NCI-H1417 (cell line): ENCODE measurements at places on chromosomes 7 and 10.

GRCh38 chr7:10707519-10707918, 266.2 kb upstream of the PHF14 start:
- DNase-seq, result no peak

GRCh38 chr7:32901629-32902028, 10.1 kb upstream of the KBTBD2 start:
- no peak for DNase-seq

GRCh38 chr7:103679151-103680132, 233.4 kb upstream of the SLC26A5 start:
- no peak for DNase-seq

DNA sequence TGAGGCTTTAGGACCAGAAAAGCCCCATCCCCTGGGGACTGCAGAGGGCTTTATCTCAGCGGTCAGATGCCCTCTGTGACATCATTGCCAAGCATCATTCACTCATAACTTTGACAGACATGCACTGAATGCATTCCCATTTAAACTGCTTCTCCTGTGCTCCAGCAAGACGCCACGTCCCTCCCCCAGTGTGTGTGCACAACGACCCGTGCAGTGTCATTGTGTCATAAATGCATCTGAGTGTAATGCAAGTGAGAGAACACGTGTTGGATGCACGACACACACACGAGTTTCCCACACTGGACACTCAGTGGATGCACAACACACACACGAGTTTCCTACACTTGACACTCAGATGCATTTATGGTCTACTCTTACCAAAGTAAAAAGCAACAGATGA, 337.9 kb downstream of the PTPRN2 start:
- no peak for DNase-seq

GRCh38 chr7:159105832-159106811, 38.5 kb downstream of the VIPR2 start:
- DNase-seq, result no peak

DNA sequence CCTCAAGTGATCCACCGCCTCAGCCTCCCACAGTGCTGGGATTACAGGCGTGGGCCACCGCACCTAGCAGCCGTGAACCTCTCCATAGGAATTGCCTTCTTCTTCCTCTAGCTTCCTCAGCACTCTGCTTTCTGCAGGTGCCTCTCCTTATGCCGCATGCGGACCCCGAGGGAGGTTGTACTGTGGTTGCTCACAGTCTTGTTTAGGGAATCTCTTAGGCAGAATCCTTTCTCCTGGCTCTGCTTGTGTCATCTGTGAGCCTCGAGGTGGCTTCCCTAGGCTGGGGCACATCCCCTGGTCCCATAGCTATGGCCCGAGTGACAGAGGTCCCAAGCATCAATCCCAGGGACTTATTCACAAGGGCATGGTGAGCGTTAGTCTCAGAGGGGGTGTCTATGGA, 33.2 kb upstream of the GIMAP8 start:
- no peak for DNase-seq

DNA sequence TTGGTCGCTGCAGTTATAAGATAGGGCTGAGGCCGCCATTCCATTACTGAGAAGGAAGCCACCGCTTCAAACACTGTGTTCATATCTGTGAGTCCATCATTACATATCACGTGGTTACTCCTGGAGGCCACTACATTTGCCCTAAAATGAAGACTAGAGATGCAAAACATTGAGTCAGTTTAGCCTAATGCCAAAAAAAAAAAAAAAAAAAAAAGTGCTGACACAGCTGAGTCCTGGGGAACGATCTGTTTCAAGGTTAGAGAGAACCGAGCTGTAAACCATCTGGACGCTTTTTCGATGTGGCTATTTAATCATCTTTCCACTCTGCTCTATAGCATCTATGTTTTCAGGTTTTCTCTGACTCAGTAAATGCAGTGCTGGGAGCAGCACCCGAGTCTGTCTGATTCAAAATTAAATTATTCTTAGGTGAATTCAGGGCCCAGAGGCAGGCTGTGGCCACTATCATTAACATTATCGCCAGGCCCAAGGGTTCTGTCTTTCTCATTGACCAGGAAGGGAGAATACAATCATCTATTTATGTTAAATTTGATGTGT, 449.1 kb downstream of the PAXIP1 start:
- no peak for DNase-seq

- DNase-seq, result no peak
Measured at GRCh38 chr10:50540069-50540825, 83.5 kb downstream of the SGMS1 start.

DNA sequence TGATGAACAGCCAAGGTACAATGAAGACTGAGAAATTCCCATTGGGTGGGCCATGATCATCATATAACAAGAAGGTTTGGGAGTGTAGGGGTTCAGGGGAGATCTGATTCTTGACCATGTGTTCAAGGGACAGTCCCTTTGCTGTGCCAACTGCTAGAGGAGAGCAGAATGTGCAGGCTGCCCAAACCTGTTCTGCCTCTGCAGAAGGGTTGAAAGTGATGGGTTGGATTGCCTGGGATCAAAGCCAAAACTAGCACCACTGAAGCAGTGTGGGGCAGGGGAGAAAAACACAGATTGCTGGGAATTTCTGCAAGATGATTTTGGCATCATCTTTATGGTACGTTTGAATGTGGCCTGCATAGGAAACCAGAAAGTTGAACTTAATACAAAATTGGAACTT, 303.9 kb downstream of the OTUD1 start:
- DNase-seq, result no peak

DNA sequence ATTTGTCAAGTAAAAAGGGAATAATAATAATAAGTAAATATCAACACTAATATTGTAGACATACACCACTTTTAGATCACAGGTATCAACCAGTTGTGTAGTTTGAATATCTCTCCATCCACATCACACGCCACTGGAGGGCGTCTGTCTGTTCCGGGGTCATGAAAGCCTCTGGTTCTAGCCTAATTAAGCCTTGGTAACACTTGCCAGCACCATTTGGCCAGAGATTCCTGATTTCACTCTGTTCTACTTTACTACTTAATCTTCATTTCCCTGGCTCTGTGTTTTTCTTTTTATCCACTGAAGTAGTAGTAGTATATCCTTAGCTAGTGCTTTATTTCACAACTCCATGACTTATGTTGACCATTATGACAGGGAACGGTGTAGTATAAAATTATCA, 285.6 kb upstream of the POM121L12 start:
- DNase-seq, result no peak

DNA sequence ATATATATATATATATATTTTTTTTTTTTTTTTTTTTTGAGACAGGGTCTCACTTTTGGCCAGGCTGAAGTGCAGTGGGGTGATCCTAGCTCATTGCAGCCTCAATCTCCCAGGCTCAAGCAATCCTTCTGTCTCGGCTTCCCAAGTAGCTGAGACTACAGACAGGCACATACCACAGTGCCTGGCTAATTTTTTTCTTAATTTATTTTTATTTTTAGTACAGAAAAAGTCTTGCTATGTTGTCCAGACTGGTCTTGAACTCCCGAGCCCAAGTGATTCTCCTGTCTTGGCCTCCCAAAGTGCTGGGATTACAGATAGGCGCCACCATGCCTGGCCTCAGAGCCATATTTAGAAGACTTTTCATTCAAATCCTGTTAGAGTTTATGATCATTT, 79.6 kb downstream of the PRTFDC1 start:
- no peak for DNase-seq

DNA sequence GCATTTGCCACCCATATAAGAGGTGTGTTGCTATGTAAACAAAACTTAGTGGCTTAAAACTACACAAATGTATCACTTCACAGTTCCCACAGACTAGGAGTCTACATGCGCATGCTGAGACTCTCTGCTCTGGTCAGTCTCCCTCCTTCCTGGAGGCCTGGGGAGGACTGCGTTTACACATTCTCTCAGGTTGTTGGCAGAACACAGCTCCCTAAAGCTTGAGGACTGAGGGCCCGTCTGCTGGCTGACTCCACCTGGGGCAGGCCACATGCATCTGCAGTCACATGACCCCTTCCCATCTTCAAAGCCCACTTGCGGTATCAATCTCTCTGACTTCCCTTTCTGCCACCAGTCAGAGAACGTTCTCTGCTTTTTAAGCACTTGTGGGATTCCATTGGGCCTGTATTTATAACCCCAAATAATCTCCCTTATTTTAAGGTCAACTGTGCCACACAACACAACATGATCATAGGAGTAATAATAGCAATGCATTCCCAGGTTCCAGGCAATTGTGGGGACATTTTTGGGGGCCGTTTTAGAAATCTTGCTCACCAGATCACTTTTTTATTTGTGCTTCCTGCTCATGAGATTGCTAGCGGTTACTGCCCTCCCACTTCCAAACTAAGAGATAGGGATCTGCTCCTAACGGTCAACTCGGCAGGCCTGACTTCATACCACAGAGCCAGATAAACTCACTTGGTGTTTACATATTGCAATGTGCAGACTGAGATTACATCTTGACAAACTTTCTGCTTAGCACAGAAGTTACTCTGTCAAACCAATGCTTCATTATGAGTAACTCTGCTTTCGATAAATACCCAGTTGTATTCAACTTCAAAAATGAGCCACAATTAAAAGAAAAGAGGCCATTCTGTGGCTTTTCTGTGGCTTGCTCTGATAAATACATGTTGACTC, 96.3 kb downstream of the ALOX5 start:
- no peak for DNase-seq

DNA sequence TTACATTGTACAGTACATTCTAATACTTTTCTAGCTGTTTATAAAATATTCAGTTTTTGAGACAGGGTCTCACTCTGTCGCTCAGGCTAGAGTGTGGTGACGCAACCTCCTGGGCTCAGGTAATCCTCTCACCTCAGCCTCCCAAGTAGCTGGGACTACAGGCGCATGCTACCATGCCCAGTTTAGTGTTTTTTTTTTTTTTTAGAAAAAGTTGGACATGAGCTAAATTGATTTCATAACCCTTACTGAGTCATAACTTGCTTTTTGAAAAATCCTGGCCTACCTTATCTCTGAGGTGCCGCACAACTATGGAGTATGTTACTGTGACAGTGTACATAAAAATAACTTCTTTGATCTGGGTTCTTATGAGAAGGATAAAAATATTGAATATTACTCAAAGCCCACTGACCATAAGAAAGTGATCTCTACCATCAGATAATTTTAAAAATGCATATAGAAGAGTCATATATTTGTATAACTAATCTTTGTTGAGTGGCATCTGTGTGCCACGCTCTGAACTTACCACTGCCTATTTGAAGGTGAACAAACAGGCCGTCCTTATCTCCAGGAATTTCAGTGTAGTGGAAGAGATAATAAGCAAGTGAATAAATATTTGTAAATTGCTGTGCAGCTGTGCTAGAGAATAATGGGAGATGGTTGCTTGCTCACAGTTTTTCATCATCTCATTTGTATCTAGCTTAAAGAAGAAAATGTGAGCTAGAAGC, 73.2 kb downstream of the PPP1R9A start:
- no peak for DNase-seq

DNA sequence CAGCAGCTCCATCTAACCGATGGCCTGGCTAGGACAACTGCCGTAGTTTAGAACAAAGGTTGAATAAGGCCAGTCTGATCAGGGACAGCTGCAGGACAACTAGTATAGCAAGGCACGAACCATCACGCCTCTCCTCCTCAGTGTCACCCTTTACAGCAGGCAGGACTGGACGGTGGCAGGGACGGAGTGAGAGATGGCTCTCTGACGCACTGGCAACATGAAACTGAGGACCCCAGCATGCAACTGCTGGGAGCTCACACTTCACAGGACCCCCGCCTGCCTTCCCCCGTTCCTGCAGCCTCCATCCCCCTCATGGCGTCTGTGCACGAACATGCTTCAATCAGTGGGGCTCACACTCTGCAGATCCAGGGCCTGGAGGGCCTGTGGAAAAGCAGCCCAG, 53.7 kb downstream of the ZRANB1 start:
- DNase-seq, result no peak

DNA sequence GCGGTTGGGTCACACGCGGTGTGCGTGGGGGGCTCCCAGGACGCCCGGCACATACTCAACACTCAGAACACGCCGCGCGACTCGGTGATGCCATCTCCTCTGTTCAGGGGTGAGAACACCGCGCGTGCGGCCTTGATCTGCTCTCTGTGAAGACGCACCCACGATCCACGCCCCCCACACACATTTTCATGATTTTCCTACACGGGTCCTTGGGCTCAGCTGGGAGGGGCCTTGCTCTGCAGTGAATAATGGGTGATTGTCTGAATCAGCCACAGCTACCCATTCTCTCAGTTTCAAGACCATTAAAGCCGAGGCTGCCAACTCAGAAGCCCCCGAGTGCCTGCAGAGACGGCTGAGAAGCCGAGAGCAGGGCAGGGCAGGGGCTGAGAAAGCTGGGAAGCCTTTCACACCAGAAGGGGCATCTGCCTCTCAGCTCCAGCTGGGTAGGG, 54.3 kb upstream of the PDGFA start:
- no peak for DNase-seq

GRCh38 chr10:15122477-15123030, 25.4 kb downstream of the RPP38 start:
- no peak for DNase-seq
